ENCODE measurements at places on chromosomes 16 and 17. TPM values are rescaled to one million over a fixed set of nuclear protein-coding genes. Genes with fewer than 3 reads are reported as not detected.

- no peak for DNase-seq
Observed at GRCh38 chr16:8730335-8730915, 56.0 kb downstream of the ABAT start.

DNA sequence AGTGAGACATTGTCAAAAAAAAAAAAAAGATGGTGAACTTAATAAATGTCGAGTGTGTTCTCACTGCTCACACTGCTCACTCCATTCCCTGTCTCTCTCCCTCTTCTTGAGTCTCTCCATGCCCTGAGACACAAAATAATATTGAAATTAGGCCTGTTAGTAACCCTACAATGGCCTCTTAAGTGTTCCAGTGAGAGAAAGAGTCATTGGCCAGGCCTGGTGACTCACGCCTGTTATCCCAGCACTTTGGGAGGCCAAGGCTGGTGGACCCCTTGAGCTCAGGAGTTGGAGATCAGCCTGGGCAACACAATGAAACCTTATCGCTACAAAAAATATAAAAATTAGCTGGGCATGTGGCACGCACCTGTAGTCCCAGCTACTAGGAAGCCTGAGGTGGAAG, 16.2 kb upstream of the CSF3 start:
- DNase-seq = no peak

Gene USP43
- 0.35 TPM for total RNA-seq

DNA sequence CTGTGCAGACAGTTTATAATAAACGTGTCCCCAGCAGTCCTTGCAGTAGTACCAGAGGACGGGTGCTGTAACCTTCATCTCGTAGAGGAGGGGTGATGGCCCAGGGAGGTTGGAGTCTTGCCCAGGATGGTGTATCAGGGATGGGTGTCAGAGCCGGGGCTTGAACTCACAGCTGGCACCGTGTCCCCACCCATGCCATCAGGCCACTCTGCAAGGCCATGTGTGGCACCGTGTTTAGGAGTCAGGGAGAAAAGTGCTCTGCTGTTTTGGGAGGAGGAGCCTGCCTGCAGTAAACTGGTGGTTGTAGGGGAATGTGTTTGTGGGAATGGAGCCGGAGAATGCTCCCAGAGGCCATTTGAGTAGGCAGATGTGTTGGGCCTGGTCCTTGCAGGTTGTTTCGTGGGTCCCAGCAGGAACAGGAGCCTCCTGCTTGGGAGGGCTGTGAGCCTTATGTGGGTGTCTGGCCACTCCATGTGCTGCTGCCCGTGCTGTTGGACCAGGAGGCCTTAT, 1.7 kb downstream of the ADORA2B start:
- DNase-seq = no peak

DNA sequence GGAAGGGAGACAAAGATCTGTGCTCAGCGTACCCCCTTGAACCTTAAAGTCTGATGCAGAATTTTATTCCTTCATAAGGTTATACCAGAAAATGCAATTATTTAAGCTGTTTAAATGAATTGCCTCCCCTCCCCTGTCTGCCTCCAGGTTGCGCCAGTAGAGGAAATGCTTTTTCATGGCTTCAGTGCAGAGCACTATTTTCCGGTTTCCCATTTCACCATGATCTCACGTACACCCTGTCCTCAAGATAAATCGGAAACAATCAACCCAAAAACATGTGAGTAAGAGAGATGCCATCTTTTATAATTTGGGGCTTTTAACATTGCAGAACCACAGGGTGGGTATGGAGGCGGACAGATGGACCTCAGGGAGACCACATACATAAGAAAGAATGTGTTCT, 15.5 kb downstream of the IQCK start:
- DNase-seq = no peak

DNA sequence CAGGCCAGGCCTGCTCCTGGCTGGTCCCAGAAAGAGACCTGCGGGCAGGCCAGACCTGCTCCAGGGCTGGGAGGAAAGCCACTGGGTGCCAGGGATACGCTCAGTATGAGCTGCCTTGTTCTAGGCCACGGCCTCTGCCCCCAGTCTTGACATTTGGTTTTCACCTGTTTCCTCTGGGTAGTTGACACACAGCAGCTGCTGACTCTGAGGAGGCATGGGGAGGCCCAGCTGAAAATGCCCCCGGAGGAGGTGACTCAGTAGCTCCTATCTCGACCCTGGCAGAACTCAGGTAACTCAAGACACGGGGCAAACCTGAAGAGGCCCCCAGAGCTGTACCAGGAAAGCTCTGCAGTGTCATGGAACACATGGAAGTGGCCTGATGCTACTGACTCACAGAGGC, 13.9 kb upstream of the ADGRG1 start:
- no peak for DNase-seq

- DNase-seq = no peak
Observed at GRCh38 chr17:36829676-36830075, 107.6 kb upstream of the LHX1 start.

Gene CYB5B
- total RNA-seq = 165 TPM

Gene TNFRSF13B
- not detected for total RNA-seq

GRCh38 chr16:57277586-57277985, 6.9 kb downstream of the PLLP start:
- no peak for DNase-seq

Gene ARHGAP44
- total RNA-seq = 1.4 TPM

Gene KCNJ12
- 1.6 TPM for total RNA-seq

- no peak for DNase-seq
Observed at GRCh38 chr17:2214929-2215615, 88.5 kb downstream of the SMG6 start.

GRCh38 chr16:72241008-72241407, 69.1 kb upstream of the PMFBP1 start:
- no peak for DNase-seq

- no peak for DNase-seq
Observed at GRCh38 chr16:8990445-8990844, 26.7 kb upstream of the USP7 start.

Gene SPN
- total RNA-seq = not detected

- DNase-seq = no peak
Observed at GRCh38 chr16:87854907-87855683, 14.2 kb downstream of the SLC7A5 start.

Gene KANSL1
- total RNA-seq = 60.2 TPM

- DNase-seq = no peak
Observed at GRCh38 chr16:47905771-47906170, 250.0 kb downstream of the ABCC12 start.

All from glomerular endothelial cell (primary cell).